ELR (cell line): ENCODE measurements at places on chromosomes 11 and 22.

DNA sequence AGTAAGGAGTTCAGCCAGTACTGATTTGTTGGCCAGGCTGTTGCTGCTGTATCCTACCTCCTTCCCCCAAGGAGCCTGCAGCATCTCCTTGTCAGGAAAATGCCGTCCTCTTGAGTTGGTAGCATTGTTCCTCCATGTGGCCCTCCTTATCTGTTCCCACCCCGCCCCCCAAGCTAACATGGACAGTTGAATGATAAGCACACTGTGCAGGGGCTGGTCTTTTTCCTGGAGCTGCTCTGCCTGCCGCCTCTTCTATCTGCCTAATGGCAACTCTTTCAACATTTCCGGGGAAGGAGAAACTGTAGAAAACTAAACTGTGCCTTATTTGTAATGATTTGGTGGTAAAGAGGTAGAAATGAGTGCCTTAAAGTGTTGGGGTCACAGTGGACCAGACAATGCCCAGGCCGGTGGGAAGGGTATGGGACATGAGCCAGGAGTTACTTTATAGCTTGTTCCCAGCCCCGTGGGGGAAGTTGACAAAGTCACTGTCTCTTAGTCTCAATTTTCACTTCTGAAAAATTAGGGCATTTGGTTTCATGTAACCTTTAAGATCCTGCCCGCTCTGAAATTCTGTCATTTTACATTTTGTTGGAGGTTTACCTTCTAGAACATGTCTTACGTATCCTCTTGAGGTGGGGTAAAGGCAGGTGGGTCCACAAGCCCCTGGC lies 4.5 kb downstream of the FAM118A start:
- no peak for DNase-seq

DNA sequence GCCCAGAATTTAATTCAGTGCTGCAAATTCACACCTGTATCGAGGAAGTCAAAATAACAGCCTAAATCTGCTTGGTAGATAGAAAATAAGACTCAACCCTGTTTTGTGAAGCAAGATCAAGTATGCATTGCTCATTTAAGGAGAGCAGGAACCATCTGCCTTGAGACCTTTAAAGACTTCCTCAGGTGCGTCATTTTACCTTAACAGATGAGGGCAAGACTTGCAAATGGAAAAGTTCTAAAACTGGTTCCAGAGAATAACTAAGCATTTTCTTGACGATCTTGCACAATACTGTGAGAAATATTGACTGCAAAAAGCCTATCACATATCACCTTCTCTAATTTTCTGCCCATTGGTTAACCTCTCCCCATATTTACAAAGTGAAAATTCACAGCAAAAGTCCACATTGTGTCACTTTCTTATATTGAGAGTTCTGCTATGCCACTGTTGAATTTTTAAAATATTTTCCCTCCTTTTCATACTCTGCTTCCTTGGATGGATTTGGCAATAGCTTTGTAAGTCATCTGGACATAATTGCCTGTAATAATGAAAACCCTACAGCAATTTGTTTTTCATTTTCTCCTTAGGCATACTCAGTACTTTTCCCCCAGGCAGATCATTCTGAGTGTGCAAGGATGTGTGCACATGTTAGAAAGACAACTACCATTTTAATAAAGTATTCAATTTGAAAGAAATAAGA lies 234.2 kb downstream of the AASDHPPT start:
- no peak for DNase-seq

GRCh38 chr11:69691463-69691862 lies 12.4 kb downstream of the FGF19 start:
- peak; percentile 36 for DNase-seq

DNA sequence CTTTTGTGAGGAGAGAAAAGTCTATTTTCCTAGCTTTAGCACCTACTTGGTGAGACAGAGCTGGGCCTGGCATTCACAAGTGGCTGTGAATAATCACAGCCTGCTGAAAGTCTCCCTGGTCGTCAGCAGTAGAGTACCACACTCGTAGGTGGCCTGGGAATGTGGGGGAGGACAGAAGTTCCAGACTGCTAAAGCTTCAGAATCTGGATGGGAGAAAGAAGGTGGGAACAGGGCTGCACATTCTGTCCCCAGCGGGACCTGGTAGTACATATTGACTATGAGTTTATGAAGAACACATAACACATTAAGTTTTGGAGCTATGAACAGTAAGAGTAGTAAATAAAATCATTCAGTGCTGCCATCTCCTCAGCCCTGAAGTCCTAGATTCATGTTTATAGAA lies 19.0 kb upstream of the LIMK2 start:
- DNase-seq = no peak

DNA sequence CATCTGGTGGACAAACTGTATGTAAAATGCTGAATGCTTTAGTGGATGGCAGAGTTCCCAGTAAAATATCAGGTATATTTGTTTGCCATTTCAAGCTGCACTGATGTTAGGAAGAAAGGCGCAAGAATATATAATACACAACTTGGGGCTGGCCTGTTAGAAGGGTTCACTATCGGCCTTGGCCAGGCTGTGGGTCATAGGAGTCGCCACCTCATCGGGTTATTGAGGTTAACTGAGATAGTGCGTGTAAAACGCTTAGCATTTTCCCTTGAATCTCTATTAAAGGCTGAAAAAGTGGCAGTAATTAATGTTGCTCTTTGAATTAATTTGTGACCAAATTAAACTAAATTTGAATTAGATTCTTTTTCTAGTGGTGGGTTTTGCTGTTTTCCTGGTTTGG lies 5.1 kb downstream of the FAM118A start:
- no peak for DNase-seq

DNA sequence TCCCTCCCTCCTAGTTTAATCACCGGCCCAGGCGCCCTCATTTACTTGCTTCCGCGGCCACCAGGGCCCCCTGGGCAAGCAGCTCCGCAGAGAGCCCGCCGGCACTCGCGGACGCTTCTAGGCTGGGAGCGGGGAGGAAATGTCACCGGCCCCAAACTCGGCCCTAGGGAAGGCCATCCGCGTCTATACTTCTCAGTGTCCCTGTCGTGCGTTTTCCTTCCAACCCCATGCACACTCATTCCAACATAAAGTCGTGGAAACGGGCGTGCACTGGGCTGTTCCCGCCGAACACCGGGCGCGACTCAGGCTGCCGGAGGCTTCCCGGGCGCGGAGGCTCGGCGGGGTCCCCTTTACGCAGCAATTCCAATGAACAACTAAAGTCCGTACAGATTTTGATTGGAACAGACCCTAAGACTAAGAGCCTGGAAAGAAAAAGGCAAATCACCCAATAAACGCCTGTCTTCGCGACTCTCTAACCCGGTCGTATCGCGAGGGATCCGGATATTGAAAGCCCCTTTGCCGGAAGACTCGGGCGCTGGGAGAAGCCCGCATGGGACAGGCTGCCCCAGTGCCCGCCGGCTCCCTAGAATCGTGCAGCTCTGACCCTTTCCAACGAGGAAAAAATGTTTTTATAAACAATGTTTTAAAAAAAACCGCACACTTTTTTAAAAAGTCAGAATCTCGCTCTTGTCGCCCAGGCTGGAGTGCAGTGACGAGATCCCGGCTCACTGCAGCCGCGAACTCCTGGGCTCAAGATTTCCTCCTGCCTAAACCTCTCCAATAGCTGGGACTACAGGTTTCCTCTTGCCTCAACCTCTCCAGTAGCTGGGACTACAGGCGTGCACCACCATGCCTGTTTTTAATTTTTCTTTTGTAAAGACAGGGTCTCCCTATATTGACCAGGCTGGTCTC lies 1.3 kb upstream of the BARX2 start:
- no peak for DNase-seq

GRCh38 chr11:42253156-42253555 lies 793.7 kb upstream of the LRRC4C start:
- DNase-seq = no peak

GRCh38 chr22:46983046-46983445 lies 220.6 kb downstream of the TBC1D22A start:
- no peak for DNase-seq

DNA sequence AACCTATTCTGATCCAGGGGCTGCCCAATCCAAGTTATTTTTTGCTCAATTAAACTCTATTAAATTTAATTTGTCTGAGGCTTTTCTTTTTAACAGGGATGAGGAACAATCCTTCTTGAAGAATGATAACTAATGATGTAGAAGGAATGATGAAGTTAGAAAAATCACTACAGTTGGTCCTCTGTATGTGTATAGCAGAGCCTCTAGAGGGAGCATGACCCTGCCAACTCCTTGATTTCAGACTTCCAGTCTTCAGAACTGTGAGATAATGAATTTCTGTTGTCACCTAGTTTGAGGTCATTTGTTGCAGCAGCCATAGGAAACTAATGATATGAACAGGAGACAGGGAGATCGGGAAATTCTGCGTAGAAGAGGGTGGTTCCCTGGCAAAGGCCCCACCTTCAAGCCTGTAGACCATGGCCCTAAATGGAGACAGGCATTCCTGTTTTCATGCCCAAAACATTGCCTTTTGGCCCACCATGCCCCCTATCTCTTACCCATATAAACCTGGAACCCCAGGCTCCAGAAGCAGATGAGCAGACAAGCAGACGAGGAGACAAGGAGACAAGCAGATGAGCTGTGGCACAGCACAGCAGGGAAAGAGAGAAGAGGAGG lies 7.7 kb upstream of the QSER1 start:
- DNase-seq = peak; percentile 42

GRCh38 chr11:102705626-102706025 lies at the start of gene MMP27:
Gene MMP27 (minus strand): TSS chr11:102705769. CDS start chr11:102705714, 55 bp downstream.
- DNase-seq = no peak

DNA sequence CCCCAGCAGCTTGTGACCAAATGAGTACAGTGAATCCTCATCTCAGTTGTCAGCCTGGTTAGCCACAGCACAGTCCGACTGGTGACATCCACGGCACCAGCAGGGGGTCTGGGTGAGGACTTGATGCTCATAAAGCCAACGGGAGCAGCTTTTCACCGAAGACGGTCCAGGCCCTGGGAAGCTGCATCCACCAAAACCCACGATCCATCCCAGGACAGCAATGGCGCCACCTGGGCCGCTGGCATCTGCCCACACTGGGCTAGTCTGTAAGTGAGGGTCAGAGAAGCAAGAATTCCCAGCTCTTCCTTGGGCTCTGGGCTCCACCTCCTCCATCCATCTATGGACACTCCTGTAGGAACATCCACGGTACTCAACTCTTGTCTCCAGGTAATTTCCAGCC lies 25.1 kb upstream of the FXYD6 start:
- no peak for DNase-seq

DNA sequence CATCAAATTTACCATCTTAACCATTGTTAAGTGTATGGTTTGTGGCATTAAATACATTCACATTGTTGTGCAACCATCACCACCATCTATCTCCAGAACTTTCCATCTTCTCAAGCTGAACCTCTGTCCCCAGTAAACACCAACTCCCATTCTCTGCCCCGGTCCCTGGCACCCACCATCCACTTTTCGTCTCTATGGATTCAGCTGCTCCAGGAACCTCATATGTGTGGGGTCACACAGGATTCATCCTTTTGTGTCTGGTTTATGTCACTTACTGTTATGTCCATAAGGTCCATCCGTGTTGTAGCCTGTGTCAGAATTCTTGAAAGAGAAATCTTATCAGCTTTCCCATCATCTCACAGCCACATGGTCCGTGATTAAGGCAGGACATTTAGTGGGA lies 16.3 kb downstream of the TSPAN32 start:
- no peak for DNase-seq

- no peak for DNase-seq
These were observed 156.4 kb downstream of the ATG16L2 start for GRCh38 chr11:72970557-72971118.

- DNase-seq = peak; percentile 17
These were observed 42.4 kb downstream of the GLYATL2 start for GRCh38 chr11:58801974-58802545.
